ENCODE measurements at places on chromosomes 12 and 14.

DNA sequence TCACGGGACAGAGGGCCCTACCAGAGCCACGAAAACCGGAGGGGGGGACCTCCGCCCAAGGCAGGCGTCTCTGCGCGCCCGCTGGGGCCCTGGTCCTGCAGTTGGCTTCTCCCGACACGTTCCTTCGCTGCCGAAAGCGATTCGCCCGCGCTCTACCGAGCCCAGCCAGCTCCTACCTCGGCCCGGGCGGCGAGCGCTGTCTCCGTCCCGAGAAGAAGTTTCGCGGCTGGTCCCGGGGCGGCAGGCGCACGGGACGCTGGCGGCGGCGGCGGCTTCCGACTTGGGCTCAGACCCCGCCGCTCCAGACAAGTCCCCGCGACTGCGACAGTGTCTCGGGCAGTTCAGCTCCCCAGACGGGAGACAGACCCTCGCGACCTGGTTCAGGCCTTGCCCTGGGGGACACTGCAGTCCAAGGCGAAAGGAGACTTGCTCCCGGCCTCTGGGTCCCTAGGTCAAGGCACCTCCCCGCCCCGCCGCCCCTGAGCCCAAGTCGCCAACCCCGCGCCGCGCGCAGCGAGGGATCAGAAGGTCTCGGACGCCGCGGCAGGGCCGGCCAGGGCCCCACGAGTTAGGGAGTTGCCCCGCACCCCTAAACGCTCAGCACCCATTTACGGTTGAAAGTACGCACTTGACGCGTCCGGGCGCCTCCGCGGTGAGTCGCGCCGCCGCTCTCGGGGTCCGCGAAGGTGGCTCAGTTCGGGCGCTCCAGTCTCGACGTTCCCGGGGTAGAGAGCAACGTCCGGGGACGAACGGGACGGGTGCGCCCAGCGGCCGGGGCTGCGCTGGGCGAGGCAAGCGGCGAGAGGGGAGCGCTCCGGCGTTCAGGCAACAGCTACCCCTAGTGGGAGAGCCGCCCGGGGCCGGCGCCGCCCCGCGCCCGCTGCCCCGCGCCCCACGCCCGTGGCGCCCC is 1.4 kb upstream of the DIO3 start:
- DNase-seq: peak; percentile 88

GRCh38 chr14:62528296-62528695 is 517.0 kb downstream of the KCNH5 start:
- no peak for DNase-seq

- DNase-seq: no peak
Observed at GRCh38 chr12:953776-954175, 4.3 kb upstream of the RAD52 start.

GRCh38 chr12:12975322-12976077 is 23.5 kb upstream of the GPRC5D start:
- DNase-seq: peak; percentile 36

- DNase-seq: no peak
Observed at GRCh38 chr12:14946861-14947260, 8.5 kb upstream of the ERP27 start.

- no peak for DNase-seq
Observed at GRCh38 chr14:94376976-94377865, 11.2 kb downstream of the SERPINA1 start.

- DNase-seq: no peak
Observed at GRCh38 chr12:93767524-93767863, 90.3 kb downstream of the CRADD start.

DNA sequence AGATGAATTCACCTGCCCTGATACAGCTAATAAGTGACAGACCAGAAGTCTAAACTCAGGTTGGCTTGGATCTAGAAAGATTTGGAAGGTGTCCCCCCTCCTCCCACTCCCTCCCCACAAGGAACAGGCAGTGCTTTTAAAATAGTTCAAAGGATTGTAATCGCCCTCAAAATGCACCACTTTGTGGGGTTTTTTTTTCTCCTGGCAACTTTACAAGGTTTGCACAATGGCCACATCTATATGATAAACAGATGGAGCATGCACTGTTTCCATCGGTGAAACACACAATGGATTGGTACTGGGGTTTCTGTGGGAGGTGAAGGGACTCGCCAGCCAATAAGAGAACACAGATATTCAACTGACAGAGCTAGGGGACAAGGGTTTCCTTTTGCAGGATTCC is 137.4 kb downstream of the LLPH start:
- DNase-seq: no peak

DNA sequence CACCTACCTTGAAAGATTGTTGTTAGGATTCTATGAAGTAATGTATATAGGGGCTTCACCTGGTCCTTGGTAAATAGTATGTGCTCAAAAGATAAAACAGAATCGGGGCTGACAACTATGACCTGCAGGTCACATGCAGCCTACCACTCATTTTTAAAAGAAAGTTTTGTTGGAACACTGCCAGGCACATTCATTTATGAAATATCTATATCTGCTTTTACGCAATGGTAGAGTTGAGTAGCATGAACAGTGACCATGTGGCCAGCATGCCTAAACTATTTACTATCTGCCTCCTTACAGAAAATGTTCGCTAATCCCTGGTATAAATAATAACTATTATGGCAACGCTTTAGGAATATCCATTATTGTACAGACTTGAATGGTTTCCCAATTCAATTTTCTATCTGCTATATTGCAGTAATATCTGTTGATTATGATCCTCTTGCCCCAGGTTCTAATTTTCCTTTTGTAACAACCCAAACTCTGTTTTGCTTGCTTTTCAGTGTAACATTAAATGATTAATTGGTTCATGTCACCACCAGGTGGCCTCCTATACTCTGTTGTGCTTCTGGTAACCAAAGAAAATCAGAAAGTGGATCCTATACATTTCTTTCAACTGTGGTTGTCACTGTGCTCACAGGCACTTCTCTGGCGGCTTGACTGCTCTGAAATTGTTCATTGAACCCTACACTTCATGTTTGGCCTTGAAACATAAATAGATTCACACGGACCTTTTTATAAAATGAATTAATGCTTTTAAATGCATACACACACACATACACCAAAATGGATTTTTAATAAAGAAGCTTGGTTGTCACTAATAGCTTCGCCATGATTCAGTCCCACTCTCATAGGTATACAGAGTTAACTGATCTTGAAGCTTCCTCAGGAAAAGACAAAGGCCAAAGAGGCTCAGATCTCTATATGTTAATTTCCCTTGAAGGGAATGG is 227.7 kb upstream of the NPAS3 start:
- no peak for DNase-seq

GRCh38 chr12:62082448-62082847 is 177.8 kb upstream of the USP15 start:
- DNase-seq: no peak

- no peak for DNase-seq
Observed at GRCh38 chr12:57160741-57161140, 13.3 kb upstream of the LRP1-AS start.

DNA sequence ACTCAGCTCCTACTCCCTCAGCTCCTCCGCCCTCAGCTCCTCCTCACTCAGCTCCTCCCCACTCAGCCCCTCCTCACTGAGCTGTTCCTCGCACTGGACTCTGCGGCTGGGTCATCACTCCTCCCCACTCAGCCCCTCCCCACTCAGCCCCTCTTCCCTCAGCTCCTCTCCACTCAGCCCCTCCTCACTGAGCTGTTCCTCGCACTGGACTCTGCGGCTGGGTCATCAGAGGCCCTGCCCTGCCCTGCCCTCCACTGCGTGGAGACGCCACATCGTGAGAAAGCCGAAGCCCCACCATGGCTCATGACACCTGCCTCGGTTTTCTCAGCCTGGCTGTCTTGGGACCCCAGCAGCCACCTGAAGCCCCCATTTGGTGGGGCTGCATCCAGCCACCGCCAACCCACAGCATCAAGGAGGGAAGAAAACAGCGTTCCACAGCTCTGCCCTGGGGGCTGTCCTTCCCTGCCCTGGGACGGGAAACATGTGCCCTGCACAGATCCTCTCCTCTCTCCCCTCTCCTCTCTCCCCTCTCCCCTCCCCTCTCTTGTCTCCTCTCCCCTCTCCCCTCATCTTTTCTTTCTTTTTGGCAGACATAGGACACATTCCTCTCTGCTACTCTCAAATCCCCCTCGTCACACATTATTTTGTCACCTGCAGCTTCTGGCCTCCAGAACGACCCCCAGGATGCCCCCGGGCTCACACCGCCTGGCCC is 17.7 kb downstream of the NOC4L start:
- no peak for DNase-seq

DNA sequence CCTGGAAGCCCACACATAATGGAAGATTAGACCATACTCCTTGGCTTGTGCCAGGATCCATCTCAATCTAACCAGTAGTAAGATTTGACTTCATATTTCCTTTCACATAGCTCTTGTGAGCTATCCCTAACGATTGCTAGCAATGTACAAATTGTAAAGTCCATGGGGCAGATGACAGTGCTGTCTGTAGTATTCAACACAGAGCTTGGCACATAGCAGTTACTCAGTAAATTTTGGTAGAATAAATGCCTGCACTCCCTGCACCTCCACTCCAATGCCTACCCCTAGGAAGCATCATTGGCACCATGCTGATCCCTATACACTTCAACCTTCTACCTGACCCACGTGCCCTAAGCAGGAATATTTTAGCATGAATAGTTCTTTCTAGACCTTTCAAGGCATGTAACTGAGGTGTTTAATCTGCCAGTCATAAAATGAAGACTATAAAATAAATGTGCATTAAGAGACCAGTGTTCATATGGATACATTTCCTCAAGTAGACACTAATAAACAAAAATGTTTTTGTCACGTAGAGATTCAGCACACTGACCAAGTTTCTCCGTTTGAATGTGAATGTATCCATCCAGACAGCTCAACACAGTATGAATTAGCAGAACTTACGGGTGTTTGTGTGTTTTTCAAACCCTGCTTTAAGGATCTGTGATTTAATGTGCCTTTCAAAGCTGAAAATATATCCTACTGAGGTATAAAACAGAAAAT is 98.8 kb downstream of the BMP4 start:
- no peak for DNase-seq

GRCh38 chr12:117067016-117067415 is 32.2 kb downstream of the TESC start:
- no peak for DNase-seq

- no peak for DNase-seq
Observed at GRCh38 chr14:52304248-52304904, 9.7 kb upstream of the PTGER2 start.

DNA sequence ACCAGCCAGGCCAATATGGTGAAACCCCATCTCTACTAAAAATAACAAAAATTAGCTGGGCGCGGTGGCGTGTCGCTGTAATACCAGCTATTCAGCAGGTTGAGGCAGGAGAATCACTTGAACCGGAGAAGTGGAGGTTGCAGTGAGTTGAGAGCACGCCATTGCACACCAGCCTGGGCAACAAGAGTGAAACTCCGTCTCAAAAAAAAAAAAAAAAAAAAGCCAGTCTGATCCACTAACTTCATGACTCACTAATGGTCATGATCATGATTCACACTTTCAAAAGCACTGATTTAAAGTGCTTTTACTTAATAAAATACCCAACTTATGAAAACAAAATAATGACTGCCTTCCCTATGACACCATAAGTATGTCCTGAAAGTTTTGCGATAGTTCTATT is 38.4 kb upstream of the CPM start:
- no peak for DNase-seq

- no peak for DNase-seq
Observed at GRCh38 chr12:29741342-29742241, 42.1 kb downstream of the TMTC1 start.

DNA sequence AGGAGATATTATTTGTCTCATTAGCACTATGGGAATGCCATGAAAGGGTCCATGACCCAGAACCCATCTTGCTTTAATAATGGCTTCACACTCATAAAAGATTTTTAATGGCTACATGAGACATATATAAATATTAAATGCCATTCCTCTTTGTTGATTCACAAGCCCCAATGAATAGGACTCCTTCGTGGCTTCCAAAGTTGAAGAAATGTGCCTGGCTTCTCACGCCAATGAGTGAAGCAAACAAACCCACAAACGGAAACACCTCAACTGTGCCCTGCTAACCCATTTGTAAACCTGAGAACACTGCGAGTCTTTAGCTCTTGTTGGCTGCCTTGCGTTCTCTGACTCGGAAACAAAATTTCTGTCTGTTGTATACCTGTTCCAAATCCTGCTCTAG is 381.7 kb upstream of the DDHD1 start:
- DNase-seq: no peak

GRCh38 chr12:12290206-12290605 is 23.4 kb upstream of the LRP6 start:
- DNase-seq: no peak

GRCh38 chr12:78560633-78561032 is 303.9 kb upstream of the SYT1 start:
- DNase-seq: no peak

DNA sequence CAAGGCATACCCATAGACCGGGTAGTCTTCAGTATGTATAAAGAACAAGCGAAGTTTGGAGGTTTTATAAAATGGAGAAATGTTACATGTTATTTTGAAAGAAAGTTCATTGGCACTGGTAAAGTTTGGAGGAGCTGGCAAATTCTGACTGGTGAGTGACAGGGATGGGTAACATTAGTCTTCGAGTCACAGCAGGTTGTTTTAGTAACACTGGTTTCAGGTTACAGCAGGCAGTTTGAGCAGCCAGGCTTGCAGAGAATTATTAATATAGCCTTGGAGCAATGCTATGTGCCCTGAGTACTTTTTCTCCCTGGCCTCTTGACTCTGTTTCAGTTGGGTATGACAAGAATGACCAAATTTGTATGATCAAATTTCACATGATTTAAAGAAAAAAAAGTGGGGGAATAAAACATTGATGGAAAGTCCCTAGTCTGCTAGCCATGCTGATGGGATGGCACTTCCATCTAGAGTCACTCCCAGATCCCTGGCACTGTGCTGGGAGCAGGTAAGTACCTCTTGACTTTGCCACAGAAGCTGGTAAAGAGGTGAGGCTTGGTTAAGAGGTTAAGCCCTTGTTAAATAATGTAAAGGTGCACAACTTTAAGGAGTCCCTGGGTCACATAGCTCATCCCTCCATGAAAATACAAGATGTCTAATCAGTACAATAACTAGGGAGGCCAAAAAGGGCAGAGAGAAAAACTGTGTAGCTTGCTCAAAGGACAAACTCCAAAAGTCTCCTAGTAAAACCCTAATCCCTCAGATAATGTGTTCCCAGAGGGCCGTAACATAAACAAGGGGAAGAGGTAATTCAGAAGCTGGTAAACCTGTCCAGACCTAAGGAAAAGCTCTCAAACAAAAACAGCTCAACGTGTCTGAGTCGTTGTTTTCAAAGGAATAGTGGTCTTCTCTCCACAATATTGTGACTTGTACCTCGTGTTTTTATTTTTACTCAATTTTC is 12.7 kb upstream of the SVOP start:
- DNase-seq: no peak

DNA sequence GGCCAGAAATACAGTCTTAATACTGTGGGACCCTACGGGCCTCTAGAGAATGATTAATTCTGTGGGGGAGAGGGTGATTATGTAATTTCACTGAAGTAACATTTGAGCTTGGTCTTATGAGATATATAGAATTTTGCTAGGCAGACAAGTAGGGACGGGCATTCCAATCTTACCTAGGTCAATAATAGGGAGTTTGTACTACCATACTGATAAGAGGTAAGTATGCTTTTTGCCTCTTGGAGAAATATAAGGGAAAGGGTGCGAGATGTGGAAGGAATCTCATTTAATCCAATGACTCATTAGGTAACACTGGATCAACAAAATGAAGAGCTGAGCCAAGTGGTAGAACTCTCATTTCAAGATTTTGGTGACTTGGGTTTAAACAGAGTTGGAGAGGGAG is 5.2 kb downstream of the RAB5B start:
- no peak for DNase-seq

Measured in upper lobe of left lung (tissue), 6 donors.